ENCODE measurements at places on chromosomes 1 and 21. TPM values are rescaled to one million over a fixed set of nuclear protein-coding genes. Genes with fewer than 3 reads are reported as not detected.

The C8B gene
- 377 TPM for total RNA-seq

- DNase-seq, result no peak
- no peaks in the 10 kb centered on the region for H3K27me3 ChIP-seq
These were observed 29.8 kb upstream of the KIF21B start for GRCh38 chr1:201053155-201053860.

DNA sequence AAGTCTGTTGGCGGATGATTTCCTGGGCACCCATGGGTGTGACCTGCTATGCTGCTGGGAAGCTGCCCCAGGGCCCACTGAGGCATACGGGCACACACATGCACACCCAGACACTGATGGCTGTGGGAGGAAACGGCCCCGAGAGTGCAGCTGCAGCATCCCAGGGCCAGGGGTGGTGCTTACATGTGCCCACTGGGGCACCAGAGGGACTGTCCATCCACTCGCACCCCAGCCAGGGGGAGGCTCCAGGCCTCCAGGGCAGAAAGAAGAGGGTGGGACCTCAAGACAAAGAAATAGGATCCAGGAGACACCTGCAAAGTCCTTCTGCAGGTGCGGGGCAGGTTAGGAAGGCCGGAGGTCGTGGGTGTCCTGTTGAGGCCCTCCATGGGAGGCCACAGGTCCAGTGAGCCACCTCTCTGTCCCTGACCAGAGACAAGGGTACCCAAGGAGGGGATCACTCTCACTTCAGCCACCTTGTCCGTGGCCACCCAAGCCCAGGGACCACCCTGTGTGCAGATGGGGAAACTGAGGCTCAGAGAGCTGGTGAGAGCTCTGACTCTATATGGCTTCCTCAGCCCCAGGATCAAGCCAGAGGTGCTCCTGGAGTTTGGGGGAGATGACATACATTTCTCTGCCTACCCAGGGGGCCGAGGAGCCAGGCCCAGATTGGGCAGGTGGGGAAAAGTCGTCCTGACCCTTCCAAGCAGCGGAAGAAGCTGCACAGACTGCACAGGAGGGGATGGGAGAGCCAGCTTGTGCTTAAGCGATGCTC, 57.1 kb downstream of the WNT9A start:
- H3K27ac ChIP-seq, result no peak overlapping the region
- H3K4me1 ChIP-seq, result no peaks in the 10 kb centered on the region

The GUCA2A gene
- total RNA-seq, result not detected

The HSD3B1 gene
- total RNA-seq, result not detected

GRCh38 chr1:1542766-1543705, 2.6 kb upstream of the TMEM240 start:
- no peaks in the 10 kb centered on the region for H3K36me3 ChIP-seq
- H3K27me3 ChIP-seq, result no peaks in the 10 kb centered on the region
- H3K4me1 ChIP-seq, result no peaks in the 10 kb centered on the region
- no peak overlapping the region for H3K4me3 ChIP-seq
- DNase-seq, result no peak

The IFNLR1 gene
- total RNA-seq, result 8.3 TPM

DNA sequence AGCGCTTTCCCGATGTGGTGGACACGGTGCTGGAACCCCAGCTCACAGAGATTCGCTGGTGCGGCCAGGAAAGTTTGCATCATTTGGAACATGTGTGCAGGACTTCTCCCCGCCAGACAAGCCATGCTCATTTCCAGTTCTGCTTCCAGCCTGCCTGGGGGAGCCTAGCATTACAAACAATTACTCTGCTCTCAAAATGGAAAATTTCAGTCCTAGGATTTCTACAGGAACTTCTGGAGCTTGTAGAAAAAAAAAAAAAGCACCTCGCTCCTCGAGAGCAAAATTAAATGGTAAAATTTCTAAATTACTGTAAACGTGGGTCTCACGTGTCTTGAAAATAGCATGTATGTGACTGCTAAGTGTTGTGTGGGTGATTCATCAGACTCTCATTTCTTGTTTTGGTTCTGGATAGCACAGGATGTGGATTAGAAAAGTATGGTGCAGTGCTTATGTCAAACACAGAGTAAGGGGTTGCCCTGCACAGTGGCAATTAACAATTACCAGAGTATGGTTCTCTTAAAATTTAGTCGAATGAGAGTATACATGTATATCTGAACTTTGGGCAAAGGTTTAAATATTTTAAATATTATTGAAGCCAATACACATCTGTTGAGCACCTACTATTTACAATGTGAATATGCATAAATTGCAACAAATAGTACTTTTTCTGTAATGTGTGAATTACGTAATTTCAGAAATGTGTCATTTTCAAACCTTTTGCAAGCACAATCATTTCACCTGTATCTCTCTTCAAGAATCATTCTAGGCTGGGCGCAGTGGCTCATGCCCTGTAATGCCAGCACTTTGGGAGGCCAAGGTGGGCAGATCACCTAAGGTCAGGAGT, 61.8 kb upstream of the PTGFRN start:
- H3K27me3 ChIP-seq, result no peaks in the 10 kb centered on the region
- H3K36me3 ChIP-seq, result no peaks in the 10 kb centered on the region
- no peak overlapping the region for H3K27ac ChIP-seq
- no peak overlapping the region for H3K4me3 ChIP-seq

The TMPRSS15 gene
- not detected for total RNA-seq

The ATXN7L2 gene
- 3.6 TPM for total RNA-seq

DNA sequence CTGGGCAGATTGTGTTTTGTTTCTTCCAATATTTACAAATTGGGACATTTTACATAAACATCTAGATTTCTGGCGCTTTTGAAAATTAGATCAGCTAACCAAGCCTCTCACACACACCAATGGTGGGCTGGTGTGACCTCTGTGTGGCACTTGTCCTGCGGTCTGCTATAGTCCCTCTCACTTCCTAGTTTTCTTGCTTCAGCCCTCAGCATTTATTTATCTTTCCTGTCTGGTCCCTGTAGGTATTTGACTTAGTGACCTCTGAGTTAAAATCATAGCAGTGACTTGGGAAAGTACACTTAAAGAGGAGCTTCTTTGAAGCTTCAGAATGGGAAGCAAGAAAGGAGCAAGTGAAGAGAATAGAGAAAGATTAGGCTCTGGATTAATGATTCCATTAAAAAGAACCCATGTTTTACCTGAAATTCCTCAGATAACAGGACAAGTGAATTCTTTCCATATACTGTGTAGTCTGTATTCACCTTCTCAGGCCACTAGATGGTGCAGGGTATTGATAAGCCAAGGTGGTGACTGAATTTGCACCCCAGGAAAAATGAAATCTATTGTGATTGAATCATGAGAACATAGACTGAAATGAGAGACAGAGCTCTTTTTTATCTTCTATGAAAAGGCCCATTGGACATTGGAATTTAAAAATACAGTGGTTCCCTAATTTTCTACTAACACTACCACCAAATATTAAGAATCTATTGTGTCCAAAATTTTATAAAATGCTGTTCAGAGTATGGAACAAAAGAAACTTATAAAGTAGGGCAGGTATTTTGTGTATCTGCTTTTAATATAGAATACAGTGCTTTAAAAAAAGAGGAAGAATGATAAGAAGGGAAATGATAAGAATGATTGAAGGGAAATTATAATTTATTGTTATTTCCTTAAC, 7.1 kb upstream of the DIPK1A start:
- H3K27ac ChIP-seq, result no peak overlapping the region
- H3K4me3 ChIP-seq, result no peak overlapping the region
- H3K4me1 ChIP-seq, result no peaks in the 10 kb centered on the region
- DNase-seq, result no peak

The UBE4B gene
- total RNA-seq, result 21.8 TPM

The AIDA gene
- total RNA-seq, result 28.6 TPM

The PLA2G5 gene
- 4.8 TPM for total RNA-seq

DNA sequence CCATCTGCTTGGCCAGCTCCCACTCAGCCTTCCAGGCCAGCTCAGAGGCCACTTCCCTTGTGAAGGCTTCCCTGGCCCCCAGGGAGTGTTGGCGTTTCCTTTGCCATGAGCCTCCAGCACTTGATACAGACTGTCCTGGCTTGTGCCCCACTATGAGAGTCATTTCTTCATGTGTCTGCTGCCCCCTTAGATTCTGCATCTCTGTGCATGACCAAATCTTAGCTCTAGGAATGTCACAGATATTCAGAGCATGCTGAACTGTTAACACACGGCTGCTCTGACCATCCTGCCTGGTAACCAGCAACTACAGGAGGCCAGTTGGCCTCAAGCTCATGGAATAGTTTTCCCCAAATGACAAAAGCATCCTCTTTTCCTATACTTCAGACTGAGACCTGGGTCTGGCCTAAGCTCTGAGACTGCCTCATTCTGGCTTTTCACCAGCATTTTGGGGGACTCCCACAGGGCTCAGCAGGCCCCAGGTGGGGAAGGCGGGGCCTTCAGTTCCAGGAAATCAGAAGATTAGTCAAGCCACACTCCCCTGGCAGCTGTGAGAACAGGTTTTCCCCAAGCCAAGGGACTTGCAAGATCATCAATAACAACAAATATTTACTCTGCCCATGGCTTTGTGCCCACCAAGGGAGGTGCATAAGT, 182.6 kb upstream of the EDN2 start:
- no peak for DNase-seq
- no peaks in the 10 kb centered on the region for H3K27me3 ChIP-seq
- H3K4me3 ChIP-seq, result no peak overlapping the region
- peaks cover 14% of the 10 kb centered on the region for H3K4me1 ChIP-seq
- H3K27ac ChIP-seq, result no peak overlapping the region
- no peaks in the 10 kb centered on the region for H3K36me3 ChIP-seq

DNA sequence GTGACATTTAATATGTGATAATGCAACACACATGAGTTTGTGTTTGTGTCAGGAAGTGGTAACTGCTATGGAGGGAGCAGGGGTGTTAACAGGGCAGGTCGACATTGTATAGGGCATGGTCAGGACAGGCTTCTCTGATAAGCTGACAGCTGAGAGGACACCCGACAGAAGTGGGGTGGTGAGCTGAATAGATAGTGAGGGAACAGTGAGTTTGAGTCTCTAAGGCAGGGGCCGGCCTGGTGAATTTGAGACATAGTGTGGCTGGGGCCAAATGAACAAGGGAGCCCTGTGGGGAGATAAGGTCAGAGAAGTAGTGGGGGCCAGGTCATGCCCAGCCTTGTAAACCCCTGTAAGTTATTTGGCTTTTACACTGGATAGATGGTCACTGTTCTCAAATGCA, 217.4 kb upstream of the KIAA0040 start:
- no peaks in the 10 kb centered on the region for H3K4me1 ChIP-seq
- no peaks in the 10 kb centered on the region for H3K27me3 ChIP-seq
- H3K36me3 ChIP-seq, result no peaks in the 10 kb centered on the region
- no peak for DNase-seq
